Stimulated activated CD4-positive, alpha-beta T cell treated with anti-CD3 and anti-CD28 coated beads, Interleukin-2, amount 100 ng/mL, for 24 hours (primary cell): ENCODE measurements at places on chromosomes 2 and 18.

DNA sequence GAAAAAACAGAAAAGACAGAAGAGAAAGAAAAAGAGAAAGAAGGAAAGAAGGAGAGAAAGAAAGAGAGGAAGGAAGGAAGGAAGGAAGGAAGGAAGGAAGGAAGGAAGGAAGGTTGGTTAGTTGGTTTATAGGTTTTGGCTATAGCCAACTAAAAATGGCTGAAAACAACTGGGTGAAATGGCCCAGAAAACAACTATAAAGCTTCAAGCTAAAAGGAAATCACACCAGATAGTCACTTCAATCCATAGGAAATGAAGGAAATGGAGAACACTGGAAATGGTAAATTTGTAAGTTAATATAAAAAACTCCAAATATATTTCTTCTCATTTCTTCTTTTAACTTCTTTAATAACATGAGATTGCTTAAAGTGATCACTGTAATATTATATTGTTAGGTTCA is 118.5 kb downstream of the FBXO15 start:
- DNase-seq: no peak

DNA sequence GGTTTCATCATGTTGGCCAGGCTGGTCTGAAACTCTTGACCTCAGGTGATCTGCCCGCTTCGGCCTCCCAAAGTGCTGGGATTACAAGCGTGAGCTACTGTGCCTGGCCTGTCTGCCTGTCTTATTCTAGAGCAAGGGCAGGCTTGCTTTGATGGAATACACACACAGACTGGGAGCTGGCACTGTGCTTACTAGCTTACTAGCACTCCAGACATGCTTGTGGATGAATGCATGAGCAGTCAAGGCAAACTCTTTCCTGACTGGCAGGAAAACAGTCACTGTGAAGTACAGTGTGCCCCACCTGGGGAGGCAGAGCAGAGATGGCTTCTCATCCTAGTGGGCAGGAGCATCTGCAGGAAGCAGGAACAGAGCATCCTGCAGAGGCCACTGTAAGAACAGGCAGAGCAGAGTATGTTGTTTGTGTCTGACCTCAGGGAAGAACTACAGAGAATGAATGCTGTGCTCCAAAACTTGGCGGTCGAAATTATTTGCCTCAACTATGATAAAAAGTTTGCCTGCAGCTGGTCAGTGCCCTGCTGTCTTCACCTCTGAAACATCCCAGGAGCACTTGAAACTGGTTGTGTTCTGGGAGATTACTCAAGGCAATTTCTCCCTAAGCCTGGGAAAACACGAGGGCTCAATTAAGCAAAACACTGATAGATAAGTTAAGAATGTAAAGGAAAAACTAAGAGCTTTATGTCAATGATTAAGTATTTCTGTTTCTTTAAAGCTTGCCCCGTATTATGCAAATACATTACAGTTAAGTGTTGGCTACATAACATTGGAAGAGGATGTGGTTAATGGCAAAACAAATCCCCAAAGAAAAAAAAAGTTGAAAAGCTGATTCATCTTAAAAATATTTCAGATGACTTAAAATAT is 102.4 kb downstream of the VAPA start:
- DNase-seq: no peak

GRCh38 chr2:121451398-121451797 is 79.3 kb upstream of the RNU4ATAC start:
- no peak for DNase-seq

DNA sequence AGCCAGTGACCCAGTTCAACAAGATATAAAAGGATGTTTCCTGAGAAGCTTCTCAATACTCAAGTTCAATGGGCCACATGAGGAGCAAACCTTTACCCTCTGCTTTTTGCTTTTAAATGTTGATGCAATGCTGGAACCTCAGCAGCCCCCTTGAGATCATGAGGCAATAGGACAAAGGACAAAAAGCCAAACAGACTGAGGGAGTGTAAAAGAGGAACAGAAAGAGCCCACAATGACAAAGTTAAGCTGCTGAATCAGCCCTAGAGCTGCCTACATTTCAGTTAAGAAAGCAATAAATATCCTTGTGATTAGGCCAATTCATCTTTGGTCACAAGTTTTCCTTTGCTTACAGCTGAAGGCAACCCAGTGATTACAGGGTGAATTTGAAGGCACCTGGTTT is 76.9 kb downstream of the MRO start:
- no peak for DNase-seq

DNA sequence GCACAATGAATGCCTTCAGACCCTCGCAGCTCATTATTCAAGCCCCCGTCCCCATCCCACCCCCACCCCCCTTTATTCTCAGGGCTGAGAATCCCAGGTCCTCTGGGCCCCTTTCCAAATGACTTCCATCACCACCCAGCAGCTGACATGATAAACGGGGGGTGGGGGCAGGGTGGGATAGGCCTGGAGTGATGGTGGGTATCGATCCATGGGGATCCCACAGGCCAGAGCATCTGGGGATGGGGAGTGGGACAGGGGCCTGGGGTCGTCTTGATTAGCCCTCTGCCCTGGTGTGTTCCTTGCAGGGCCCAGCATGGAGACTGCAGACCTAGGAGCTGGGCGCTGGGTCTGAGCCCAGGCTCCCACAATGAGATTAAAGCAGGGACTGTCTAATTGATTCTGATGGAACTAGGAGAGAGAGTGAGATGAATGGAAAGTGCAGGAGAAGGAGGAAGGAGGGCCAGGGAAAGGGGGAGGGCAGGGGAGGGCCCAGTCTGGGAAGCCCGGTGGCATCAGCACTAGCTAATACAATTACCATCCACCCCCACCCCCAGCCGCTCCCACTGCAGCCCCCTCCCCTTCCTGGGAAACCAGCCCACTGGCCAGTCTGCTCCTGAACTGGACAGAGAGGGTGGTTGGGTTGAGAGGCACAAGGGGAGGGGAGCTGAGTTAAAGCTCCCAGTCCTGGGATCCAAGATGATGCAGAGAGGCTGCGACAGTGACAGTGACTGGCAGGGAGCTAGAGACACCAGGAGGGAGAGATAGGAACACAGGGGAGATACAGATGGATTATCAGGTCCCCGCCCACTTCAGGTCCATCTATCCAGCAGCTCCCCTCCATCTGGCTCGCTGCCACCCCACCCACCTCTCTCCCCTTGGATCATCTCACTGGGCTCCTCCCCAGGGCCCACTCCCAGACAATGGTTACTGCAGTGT is 13.1 kb upstream of the TNS1 start:
- DNase-seq: no peak

GRCh38 chr2:27798948-27799645 is 27.6 kb downstream of the MRPL33 start:
- DNase-seq: no peak
